ENCODE measurements at places on chromosomes 5 and 9.

DNA sequence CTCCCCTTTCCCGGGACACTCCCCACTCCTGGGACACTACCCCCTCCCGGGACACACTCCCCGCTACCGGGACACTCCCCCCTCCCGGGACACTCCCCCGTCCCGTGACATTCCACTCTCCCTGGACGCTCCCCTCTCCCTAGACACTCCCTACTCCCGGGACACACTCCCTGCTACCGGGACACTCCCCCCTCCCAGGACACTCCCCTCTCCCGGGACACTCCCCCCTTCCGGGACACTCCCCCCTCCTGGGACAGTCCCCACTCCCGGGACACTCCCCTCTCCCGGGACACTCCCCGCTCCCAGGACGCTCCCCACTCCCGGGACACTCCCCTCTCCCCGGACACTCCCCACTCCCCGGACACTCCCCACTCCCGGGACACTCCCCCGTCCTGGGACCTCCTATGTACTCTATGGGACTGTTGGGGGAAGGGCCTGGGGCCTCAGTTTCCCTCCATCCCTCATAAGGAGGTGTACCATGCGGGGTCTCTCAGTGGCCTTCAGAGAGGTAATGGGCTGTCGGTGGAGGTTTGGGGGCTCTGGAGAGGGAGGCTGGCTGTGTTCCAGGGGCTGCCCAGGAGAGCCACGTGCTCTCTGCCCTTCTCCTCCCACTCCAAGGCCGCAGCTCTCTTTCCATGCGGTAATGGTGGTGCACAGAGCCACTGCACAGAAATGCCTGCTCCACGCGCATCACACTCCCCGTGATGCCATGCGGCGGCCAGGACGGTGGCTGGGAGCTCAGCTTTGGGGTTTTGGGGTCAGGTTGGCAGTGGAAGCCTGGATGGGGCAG is 96.2 kb downstream of the RXRA start:
- no peak for DNase-seq

GRCh38 chr5:1468247-1468612 is 23.0 kb upstream of the SLC6A3 start:
- no peak for DNase-seq

GRCh38 chr9:137172901-137173795 is 1.3 kb upstream of the TMEM210 start:
- DNase-seq, result no peak

- DNase-seq, result no peak
Observed at GRCh38 chr9:132190966-132191365, 29.1 kb downstream of the NTNG2 start.

DNA sequence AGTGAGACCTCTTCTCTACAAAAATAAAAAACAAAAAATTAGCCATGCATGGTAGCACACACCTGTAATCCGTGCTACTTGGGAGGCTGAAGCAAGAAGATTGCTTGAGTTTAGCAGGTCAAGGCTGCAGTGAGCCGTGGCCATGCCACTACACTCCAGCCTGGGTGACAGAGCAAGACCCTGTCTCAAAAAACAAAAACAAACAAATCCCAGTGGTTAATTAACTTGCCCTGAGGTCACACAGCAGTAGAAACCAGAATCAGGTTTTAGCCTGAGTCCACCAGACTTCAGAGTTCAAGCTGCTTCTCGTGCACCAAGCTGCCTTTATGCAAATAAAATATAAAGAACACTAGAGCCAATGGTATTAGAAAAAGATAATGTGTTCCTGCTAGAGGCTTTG is 169.7 kb downstream of the GOLPH3 start:
- no peak for DNase-seq

GRCh38 chr5:127028822-127029457 is 1.4 kb downstream of the MARCHF3 start:
- DNase-seq, result no peak

DNA sequence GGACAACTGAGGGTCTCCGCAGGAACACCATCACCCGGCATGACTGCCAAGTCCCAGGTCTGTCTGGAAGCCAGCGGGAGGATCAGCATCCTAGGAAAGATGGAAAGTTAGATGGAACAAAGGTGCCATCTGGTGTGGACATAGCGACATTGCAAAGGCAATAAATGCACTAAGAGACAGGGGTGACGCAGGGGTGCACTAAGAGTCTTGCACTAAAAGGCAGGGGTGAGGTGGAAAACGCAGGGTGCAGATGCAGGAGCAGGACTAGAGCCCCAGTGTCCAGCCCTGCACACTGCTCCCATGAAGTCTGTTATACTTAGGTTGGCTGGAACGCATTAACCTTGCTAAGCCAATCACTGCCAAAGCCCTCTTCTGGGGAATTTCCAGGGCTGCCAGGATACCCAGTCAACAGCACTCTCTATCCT is 15.5 kb downstream of the ATOX1 start:
- no peak for DNase-seq

DNA sequence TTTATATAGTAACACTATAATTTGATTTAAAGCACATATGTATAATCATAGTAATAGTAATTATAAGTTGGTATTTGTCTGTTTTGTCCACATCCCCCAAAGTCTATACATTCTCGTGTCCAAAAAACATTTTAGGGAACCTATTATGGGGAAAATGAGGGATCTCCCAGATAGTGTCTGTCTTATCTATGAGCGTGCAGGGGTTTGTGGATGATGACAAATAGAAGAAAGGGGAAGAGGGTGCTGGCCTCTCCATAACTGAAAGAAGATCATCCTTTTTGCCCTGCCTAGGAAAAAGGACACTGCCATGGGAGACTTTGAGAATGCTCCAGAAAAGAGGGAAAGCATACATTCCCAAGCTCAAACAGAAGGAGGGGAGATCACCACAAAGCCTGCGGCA is 45.3 kb downstream of the C5orf22 start:
- DNase-seq, result no peak

DNA sequence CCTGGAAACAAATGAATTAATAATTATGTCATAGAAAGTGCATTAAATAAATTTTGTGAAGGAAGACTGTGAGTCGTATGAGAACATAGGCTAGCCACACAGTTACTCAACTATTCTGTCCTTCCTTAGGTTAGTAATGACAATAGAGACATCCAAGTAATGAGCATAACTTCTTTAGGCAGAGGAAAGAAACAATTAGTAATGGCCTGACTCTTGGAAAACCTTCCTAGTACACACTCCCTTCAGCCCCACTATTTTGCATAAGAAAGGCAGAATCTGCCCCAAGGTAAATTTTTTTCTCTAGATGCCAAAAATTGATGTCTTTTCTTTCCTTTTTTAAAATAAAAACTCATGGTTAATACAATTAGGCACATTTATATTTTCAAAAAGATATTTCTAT is 1619.0 kb upstream of the WWC1 start:
- no peak for DNase-seq

GRCh38 chr9:132230605-132231004 is 68.7 kb downstream of the NTNG2 start:
- no peak for DNase-seq

- DNase-seq, result no peak
Observed at GRCh38 chr9:113349445-113350094, at the start of gene BSPRY. Gene BSPRY (plus strand): TSS chr9:113349541. CDS start chr9:113349580, 39 bp downstream.

- no peak for DNase-seq
Observed at GRCh38 chr5:6492934-6493333, 44.3 kb downstream of the UBE2QL1 start.

All from activated T-helper 9 cell treated with anti-CD3 and anti-CD28 coated beads, Interleukin-2, amount 50 U/mL, for 16 hours (primary cell).